ENCODE measurements at places on chromosomes 1 and 21.

- H3K4me1 ChIP-seq = peaks cover 37% of the 10 kb centered on the region
- H3K4me3 ChIP-seq = no peak overlapping the region
- no peak overlapping the region for H3K27ac ChIP-seq
- no peaks in the 10 kb centered on the region for H3K36me3 ChIP-seq
- no peaks in the 10 kb centered on the region for H3K27me3 ChIP-seq
- no peak for DNase-seq
Observed at GRCh38 chr1:94920061-94920460, 6.8 kb downstream of the CNN3 start.

DNA sequence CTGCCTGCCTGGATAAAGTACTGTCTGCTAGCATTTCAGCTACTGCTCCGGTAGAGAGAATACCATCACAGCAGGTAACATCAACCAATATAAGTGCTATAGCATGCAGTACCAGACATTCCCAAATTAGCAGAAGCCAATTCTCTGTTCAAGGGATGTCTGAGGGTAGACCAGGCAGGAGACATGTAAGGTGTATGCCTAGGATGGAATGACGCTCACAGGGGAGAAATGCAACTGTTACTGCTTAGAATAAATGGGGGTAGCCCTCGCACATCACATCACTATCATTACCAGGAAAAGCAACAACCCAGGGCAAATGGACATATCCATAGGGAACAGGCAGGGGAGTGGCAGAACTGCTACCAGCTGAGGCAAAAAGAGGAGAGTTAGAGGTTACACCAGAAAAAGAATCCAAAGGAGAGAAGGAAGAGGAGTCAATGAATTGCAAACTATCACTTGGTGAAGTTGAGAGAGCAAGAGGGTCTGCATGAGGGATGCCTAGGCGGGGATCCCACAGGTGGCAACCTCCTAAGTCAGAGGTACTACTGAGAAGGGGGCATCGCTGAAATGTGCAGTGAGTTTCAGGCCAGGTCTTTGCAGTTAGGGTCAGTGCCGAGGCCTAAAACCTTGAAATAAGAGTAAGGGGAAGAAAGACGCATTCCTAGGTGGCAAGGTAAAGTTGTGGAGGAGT is 1.1 kb downstream of the UBE2Q1 start:
- peak overlapping the region; percentile 94 for H3K4me3 ChIP-seq
- H3K4me1 ChIP-seq = peaks cover 9% of the 10 kb centered on the region
- peaks cover 2% of the 10 kb centered on the region for H3K36me3 ChIP-seq

GRCh38 chr21:36700971-36701755 is 2.2 kb downstream of the SIM2 start:
- H3K27ac ChIP-seq = no peak overlapping the region
- H3K36me3 ChIP-seq = no peaks in the 10 kb centered on the region
- peak overlapping the region; percentile 9 for H3K4me3 ChIP-seq

DNA sequence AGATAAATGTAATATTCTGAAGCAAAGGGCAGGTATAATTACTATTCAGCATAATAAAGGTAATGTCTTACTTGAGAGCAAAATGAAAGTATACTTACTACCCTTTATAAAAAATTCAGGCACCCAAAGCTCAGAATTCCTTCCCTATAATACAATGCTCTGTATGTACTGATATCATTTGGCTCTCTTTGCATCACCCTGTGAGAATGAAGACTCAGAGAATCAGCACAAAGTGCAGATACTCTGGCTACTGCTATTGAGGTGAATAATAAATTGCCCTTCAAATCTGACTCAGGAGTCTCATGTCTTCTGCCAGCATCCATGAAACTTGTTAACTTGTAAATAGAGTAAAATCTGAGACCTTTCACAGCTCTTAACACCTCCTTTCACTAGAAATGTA is 108.5 kb upstream of the KCTD3 start:
- H3K4me3 ChIP-seq = no peak overlapping the region
- no peak for DNase-seq
- no peaks in the 10 kb centered on the region for H3K27me3 ChIP-seq
- H3K27ac ChIP-seq = no peak overlapping the region

GRCh38 chr1:173485401-173485800 is 8.3 kb downstream of the PRDX6 start:
- H3K4me1 ChIP-seq = no peaks in the 10 kb centered on the region
- H3K27me3 ChIP-seq = no peaks in the 10 kb centered on the region
- DNase-seq = no peak
- no peaks in the 10 kb centered on the region for H3K36me3 ChIP-seq
- H3K4me3 ChIP-seq = no peak overlapping the region

DNA sequence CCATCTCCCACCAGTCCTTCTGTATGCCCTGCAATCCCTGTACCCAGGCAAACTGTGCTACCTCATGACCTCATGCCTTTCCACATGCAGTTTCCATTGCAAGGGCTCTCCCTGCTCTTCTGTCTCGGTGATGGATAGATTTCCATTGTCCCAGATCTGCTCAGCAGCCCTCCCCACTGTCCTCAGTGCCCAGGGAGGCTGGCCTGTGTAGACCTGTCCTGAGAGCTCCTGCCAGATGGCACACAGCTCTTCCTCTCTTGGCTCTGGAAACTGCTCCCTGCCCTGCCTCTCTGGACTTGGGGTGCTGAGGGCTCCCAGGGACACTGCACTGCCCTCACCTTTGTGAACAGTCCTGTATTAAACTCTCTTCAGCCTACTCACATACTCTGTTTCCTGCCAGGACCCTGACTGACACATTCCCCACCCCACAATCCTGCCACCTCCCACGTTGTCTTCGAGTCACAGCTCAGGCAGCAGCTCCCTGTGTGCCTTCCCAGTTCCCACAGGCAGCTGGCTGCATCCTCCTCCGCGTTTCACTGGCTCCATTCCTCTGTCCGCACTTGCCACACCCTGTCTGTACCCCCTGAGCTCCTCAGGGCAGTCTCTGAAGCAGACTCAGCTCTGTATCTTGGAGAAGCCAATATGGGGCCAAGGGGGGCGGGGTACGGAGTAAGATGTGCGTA is 57.0 kb downstream of the SPATA46 start:
- no peak for DNase-seq
- no peaks in the 10 kb centered on the region for H3K27me3 ChIP-seq
- no peak overlapping the region for H3K27ac ChIP-seq
- H3K36me3 ChIP-seq = no peaks in the 10 kb centered on the region
- H3K4me1 ChIP-seq = no peaks in the 10 kb centered on the region

GRCh38 chr1:18010945-18011344 is 96.7 kb upstream of the IGSF21 start:
- no peak overlapping the region for H3K27ac ChIP-seq
- no peaks in the 10 kb centered on the region for H3K4me1 ChIP-seq
- no peak overlapping the region for H3K4me3 ChIP-seq
- DNase-seq = no peak
- no peaks in the 10 kb centered on the region for H3K27me3 ChIP-seq

DNA sequence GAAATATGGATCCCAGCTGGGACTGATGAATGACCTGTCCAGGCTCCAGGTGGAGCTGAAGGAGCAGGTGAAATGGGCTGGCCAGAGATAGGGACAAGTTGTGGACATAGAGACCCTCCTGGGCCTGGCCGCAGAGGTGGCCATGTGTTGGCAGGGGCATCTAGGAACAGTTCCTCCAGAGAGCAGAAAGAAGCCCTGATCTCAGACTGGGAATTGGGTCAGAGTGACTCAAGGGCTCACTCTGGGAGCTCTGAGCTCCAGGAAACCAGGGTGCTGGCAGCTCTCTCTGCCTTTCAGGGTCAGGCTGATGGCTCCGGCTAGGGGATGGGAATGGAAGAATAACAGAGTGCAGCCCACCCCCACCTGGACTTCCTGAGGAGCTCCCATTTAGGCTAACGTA is 3.0 kb downstream of the NT5C1A start:
- H3K4me1 ChIP-seq = no peaks in the 10 kb centered on the region
- no peak overlapping the region for H3K4me3 ChIP-seq
- DNase-seq = no peak
- H3K36me3 ChIP-seq = no peaks in the 10 kb centered on the region
- H3K27ac ChIP-seq = no peak overlapping the region
- no peaks in the 10 kb centered on the region for H3K27me3 ChIP-seq

DNA sequence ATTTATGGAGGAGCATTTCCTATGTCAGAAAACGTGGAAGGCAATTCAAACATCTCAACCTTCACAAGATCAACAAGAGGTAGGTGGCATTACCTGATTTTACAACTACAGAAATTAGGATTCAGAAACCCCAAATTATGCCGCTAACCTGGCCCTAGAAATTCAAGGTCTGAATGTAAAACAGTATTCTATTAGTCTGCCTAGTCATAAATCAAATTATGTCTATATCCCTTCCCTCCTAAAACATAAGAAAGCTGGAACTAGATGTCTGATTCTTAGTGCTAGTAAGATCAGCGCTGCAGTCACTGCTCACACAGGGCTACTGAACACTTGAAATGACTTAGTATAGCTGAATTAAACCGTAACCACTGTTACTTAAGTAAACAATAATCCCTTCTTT is 1.4 kb downstream of the TOMM20 start:
- no peak for DNase-seq
- H3K27me3 ChIP-seq = no peaks in the 10 kb centered on the region
- H3K36me3 ChIP-seq = no peaks in the 10 kb centered on the region
- H3K4me1 ChIP-seq = peaks cover 8% of the 10 kb centered on the region
- peak overlapping the region; percentile 87 for H3K4me3 ChIP-seq
- no peak overlapping the region for H3K27ac ChIP-seq

- no peaks in the 10 kb centered on the region for H3K27me3 ChIP-seq
- H3K4me3 ChIP-seq = no peak overlapping the region
- no peak for DNase-seq
- H3K36me3 ChIP-seq = no peaks in the 10 kb centered on the region
Observed at GRCh38 chr1:29383746-29384371, 147.5 kb downstream of the PTPRU start.

DNA sequence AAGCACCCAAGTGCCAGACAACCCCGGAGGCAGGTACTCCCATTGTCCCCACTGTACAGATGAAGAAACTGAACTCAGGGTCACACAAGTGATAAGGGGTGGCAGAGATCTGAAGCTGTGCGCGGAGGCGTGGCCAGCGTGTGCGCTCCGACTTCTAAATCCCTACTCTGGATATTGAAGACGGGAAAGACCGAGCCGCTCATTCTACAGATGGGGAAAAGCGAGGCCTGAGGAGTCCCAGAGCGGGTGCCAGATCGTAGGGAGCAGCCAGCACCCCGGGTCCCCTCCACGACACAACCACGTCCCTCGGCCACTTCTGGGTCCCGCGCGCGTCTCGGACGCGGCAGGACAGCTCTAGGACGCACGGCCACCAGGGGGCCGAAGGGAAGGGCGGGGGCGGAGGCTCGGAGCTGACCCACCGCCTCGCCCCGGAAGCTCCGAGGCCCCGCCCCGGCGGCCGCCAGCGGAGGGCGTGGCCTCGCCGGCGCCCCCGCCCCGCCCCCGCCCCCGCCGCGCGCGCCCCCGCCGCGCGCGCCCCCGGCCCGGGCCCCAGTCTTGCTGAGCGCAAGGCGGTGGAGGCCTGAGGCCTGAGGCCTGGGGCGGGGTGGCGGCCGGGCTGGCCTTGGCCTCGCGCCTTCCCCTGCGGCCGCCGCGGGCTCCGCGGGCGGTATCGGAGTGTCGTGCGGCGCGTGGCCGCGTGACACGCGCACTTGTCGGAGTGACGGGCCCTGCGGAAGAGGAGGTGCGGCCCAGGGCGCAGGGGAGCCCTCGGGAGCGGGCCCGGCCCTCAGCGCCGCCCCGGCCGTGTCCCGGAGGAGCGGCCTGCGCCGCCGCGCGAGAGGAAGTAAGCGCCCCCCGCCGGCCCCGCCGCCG is at the start of gene H6PD:
TSS of gene H6PD (plus strand) at position 552 of the 873 bp plus-strand sequence. CDS start 10,161 bp downstream, outside the sequence.
- DNase-seq = peak; percentile 90
- H3K27me3 ChIP-seq = no peaks in the 10 kb centered on the region
- H3K36me3 ChIP-seq = no peaks in the 10 kb centered on the region
- peaks cover 24% of the 10 kb centered on the region for H3K4me1 ChIP-seq

- no peak overlapping the region for H3K27ac ChIP-seq
- DNase-seq = no peak
- no peaks in the 10 kb centered on the region for H3K27me3 ChIP-seq
- no peaks in the 10 kb centered on the region for H3K36me3 ChIP-seq
- H3K4me1 ChIP-seq = no peaks in the 10 kb centered on the region
Observed at GRCh38 chr1:38578271-38578951, 281.2 kb downstream of the RRAGC start.

GRCh38 chr1:7430691-7431090 is 340.4 kb upstream of the VAMP3 start:
- H3K4me1 ChIP-seq = no peaks in the 10 kb centered on the region
- no peak overlapping the region for H3K27ac ChIP-seq
- no peak for DNase-seq

DNA sequence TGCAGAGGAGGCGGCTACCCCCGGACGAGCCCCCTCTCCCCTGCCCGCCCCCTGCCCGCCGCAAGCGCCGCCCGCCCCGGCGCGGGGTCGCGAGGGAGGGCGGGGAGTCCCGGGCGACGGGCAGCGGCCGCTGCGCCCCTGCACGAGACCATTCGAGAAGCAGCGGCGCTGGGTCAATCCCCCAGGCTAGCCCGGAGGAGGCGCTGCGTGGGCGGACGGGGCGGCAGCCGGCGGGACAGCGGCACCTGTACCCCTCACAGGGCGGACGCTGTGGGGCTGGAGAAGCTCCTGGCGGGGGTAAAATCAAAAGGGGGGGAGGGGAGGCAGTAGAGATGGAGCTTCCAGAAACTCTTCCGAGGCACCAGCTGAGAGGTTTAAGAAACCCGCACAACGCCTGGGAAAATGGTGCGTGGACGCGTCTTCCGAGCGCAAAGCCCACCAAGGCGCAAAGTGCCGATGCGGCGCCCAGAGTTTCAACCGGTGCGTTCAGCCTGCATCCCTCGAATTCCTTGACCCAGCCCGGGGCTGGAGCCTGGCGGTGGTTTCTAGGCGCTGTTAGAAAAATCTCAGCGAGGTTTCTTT is at the start of gene PLPPR5:
TSS of gene PLPPR5 (minus strand) at position 1 of the 582 bp plus-strand sequence. CDS start 190 bp downstream, outside the sequence.
- peaks cover 4% of the 10 kb centered on the region for H3K4me1 ChIP-seq
- no peaks in the 10 kb centered on the region for H3K27me3 ChIP-seq
- H3K4me3 ChIP-seq = no peak within 1 kb of the TSS
- no peak within 1 kb of the TSS for H3K27ac ChIP-seq
- peak; percentile 8 for DNase-seq

- no peaks in the 10 kb centered on the region for H3K4me1 ChIP-seq
- H3K4me3 ChIP-seq = no peak overlapping the region
- no peak overlapping the region for H3K27ac ChIP-seq
- H3K27me3 ChIP-seq = no peaks in the 10 kb centered on the region
Observed at GRCh38 chr1:99963041-99963795, 6.6 kb upstream of the SLC35A3 start.

GRCh38 chr1:228087771-228088251 is 5.3 kb downstream of the ARF1 start:
- H3K27ac ChIP-seq = no peak overlapping the region
- H3K4me1 ChIP-seq = peaks cover 45% of the 10 kb centered on the region
- H3K4me3 ChIP-seq = no peak overlapping the region
- H3K36me3 ChIP-seq = no peaks in the 10 kb centered on the region
- no peaks in the 10 kb centered on the region for H3K27me3 ChIP-seq

DNA sequence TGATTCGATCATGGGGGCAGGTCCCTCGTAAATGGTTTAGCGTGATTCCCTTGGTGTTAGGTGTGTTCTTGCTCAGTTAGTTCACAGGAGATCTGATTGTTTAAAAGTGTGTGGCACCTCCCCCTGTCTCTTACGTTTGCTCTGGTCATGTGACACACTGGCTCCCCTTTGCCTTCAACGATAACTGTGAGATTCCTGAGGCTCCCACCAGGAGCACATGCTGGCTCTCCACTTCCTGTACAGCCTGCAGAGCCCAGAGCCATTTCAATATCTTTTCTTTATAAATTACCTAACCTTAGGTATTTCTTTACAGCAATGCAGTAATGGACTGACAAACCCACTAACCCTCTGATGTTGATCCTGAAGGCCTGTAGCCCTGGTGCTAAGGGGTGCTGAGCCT is 141.9 kb downstream of the FCRL5 start:
- H3K36me3 ChIP-seq = no peaks in the 10 kb centered on the region
- H3K27me3 ChIP-seq = no peaks in the 10 kb centered on the region
- no peaks in the 10 kb centered on the region for H3K4me1 ChIP-seq

GRCh38 chr1:113321771-113322387 is 68.4 kb upstream of the MAGI3 start:
- H3K4me3 ChIP-seq = no peak overlapping the region
- no peaks in the 10 kb centered on the region for H3K27me3 ChIP-seq
- no peak for DNase-seq
- H3K36me3 ChIP-seq = no peaks in the 10 kb centered on the region

Measured in ovary (tissue), 10 donors.